ENCODE measurements at places on chromosomes 1 and 21.

- DNase-seq, result no peak
Measured at GRCh38 chr1:183063349-183063748, 40.1 kb downstream of the LAMC1 start.

- no peak for DNase-seq
Measured at GRCh38 chr1:115230281-115230680, 107.8 kb downstream of the NGF start.

DNA sequence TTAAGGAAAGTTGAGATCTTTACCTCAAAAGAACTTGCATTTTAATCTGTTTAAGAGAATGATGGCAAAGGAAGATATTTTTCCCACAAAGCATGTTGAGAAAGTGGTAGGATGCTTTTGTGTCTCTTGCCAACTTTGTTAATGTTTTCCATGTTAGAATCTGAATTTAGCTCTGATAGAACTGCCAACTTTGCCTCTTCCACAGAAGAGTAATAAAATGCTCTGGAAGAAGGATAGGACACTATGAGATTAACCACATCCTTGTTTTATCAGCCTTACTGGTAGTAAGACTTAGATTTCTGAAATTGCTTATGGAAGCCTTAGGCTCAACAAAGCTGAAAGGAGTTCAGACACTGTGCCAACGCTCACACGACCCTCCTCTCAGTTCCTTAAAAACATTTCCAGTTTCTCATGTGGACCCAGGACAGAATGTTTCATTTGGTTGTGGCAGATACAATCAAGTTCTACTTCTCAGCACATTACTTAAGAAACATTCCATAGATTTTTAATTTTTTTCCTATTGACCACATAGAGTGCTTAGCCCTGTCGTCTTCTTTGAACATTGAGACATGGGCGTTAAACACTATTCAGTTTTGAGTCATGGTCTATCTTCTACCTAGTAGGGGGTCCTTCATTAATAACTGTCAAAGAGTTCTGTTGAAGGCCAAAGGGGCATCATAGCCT, 59.0 kb downstream of the MTR start:
- no peak for DNase-seq

DNA sequence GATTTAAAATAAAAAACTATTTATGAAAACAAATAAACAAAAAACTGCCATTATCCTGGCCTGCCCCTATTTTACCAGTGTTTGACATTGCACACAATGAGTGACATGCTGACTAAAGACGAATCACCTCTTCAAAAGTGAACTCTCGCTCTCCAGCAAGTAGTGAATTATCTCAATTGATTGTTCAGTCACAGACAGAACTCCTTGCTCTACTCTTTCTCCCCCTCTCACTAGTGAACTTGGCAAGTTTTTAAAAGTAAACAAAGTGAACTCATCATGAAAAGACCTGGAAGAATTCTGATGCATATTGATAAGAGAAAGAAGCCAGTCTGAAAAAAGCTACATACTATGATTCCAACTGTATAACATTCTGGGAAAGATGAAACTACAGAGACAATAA, 4.7 kb upstream of the C1orf52 start:
- DNase-seq, result no peak

- DNase-seq, result no peak
Measured at GRCh38 chr1:204033306-204033705, 39.6 kb upstream of the SOX13 start.

DNA sequence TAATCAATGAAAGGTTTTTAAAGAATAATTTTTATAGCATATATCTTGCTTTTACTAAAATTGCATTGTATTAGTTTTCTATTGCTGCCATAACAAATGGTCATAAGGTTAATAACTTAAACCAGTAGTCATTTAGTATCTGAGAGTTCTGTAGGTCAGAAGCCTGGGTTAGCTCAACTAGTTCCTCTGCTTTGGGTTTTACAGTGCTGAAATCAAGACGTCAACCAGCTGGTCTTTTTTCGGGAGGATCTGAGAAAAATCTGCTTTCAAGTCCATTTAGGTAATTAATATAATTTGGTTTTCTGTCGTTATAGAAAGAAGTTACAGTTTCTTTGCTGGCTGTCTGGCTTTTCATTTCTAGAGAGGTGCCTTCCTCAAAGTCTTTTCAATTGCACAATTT, 577.7 kb downstream of the MRPL39 start:
- DNase-seq, result no peak

DNA sequence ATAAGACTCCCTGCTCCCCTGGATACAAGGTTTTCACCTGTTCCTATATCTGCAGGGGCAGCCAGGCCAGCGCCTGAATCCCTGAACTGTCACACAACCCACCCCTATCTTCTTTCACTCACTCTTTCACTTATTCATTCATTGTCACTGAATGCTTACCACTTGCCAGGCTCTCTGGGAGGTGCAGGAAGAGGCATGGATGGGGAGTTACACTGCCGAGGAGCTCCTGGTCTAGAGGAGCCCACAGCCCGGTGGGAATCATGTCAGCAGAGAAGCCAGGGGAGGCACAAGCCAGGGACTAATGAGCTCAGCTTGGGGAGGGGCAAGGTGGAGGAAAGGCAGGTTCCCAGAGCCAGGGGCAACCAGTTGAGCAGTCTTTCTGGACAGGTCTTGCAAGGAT, 155.8 kb downstream of the TRABD2B start:
- no peak for DNase-seq

DNA sequence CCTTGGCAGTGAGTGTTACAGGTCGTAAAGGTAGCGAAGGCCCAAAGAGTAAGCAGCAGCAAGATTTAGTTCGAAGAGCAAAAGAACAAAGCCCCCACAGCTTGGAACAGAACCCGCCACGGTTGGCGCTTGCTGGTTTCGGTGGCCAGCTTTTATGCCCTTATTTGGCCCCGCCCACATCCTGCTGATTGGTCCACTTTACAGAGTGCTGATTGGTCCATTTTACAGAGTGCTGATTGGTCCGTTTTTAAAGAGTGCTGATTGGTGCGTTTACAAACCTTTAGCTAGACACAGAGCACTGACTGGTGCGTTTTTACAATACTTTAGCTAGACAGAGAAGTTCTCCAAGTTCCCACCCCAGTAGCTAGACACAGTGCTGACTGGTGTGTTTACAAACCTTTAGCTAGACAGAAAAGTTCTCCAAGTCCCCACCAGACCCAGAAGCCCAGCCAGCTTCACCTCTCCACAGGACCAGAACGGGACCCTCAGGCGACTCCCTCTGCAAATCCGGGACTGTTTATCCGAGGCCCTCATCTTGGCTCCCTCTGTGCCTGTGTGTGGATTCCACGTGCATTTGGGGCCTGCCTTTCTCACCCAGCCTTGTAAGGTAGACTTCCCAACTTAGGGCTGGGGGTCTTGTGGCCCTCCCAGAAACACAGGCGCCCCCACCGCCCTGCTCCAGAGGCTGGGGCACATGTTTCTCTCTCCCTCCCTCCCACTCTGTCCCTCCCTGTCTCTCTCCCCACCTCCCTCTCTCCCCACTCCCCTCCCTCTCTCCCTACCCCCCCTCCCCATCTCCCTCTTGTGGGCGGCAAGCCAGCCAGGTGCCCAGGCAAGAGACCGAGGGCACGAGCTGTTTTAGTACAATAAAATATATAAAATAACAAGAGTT, 12.6 kb downstream of the FTCD start:
- no peak for DNase-seq

- no peak for DNase-seq
Measured at GRCh38 chr1:244445320-244446181, 6.2 kb downstream of the ADSS2 start.

GRCh38 chr1:159751031-159751430, 29.7 kb upstream of the DUSP23 start:
- no peak for DNase-seq

DNA sequence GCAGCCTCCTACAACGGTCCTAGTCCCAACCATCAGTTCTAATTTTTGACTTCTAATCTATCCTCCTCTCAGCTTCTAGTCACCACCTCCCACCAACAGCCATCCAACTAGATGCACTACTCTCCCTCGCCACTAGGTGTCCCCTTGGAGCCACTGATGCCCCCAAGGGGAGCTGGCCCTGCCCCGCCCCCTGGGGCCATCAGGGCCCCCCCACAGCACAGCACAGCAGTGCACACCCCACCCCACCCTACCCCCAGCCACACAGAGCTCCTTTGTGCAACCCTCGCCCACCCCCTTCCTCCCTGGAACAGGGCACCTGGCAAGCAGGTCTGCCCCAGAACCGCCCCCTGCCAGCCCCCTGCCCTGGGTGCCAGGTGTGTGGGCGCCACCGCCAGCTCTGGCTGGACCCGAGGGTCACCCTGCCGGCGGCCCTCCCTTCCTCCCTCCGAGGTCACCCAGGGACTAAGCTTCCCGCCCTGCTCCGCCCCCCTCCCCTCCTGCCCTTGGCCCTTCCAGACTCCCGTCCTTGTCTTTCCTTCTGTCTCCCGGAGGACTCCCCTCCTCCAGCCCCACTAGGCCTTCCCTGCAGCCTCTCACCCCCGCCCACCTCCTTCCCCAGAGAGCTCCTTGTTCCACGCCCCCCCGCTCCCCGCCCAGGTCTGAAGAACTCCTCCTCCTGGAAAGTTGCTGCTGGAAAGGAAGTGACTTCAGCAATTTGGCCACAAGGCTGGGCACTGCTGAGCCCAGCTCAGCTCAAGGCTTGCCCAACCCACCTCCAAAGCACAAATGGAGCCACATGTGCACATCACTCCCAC, 47.0 kb downstream of the AHDC1 start:
- peak; percentile 67 for DNase-seq

DNA sequence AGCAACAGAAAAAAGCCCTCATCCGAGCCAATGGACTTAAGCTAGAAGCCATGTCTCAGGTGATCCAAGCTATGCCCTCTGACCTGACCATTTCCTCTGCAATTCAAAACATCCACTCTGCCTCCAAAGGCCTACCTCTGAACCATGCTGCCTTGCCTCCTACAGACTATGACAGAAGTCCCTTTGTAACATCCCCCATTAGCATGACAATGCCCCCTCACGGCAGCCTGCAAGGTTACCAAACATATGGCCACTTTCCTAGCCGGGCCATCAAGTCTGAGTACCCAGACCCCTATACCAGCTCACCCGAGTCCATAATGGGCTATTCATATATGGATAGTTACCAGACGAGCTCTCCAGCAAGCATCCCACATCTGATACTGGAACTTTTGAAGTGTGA, 20.7 kb downstream of the NR5A2 start:
- no peak for DNase-seq

- no peak for DNase-seq
Measured at GRCh38 chr1:203453016-203453415, 22.6 kb upstream of the PRELP start.
